H1 (cell line): ENCODE measurements at places on chromosomes 11 and 22.

GRCh38 chr11:110486156-110486555, 56.4 kb downstream of the FDX1 start:
- H3K4me1 ChIP-seq: no peaks in the 10 kb centered on the region
- H3K27me3 ChIP-seq: no peaks in the 10 kb centered on the region
- H3K4me3 ChIP-seq: no peak overlapping the region
- DNase-seq: no peak
- no peaks in the 10 kb centered on the region for H3K36me3 ChIP-seq
- H3K27ac ChIP-seq: no peak overlapping the region

GRCh38 chr11:78916759-78917158, 342.1 kb upstream of the NARS2 start:
- H3K36me3 ChIP-seq: no peaks in the 10 kb centered on the region
- no peak overlapping the region for H3K27ac ChIP-seq
- H3K27me3 ChIP-seq: no peaks in the 10 kb centered on the region
- H3K4me3 ChIP-seq: no peak overlapping the region

DNA sequence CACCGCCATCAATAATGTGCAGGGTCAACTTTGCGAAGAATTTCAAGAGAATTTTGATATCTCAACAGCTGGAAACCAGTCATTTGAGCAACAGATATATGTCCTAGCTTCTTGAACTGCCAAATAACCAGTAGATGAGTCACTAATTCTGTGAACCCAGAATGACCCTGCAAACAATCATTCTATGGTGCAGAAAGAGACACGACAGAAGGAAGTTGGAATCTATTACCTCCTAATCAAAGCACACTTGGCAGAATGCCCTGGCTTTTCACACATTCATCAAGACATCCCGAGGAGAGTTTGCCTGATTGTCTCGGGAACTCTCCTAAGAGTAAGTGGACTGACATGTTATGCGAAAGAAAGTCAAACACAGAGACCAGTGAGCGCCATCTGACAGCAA, 621.1 kb downstream of the OPCML start:
- no peaks in the 10 kb centered on the region for H3K27me3 ChIP-seq
- H3K27ac ChIP-seq: no peak overlapping the region
- H3K4me1 ChIP-seq: no peaks in the 10 kb centered on the region
- H3K36me3 ChIP-seq: no peaks in the 10 kb centered on the region
- DNase-seq: no peak
- no peak overlapping the region for H3K4me3 ChIP-seq

DNA sequence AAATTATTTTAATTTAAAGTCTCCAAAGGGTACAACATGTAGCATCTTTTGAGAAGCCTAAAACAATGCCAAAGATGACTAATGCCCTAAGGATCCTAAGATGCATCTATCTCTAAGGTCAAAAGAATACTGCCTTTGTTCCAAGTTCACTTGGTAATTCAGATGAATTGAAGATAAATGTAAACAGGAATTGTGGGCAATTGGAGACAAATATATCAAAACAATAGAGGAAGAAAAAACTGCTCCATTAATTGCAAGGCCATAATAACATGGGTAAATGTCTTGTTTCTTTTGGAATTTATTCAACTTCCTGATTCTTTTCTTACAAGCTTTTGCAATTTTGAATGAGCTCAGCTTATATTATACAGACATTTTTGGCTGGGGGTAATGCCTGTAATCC, 338.6 kb downstream of the TTC28 start:
- no peak overlapping the region for H3K27ac ChIP-seq
- no peaks in the 10 kb centered on the region for H3K36me3 ChIP-seq
- no peak overlapping the region for H3K4me3 ChIP-seq
- no peaks in the 10 kb centered on the region for H3K27me3 ChIP-seq
- H3K4me1 ChIP-seq: no peaks in the 10 kb centered on the region
- DNase-seq: no peak

GRCh38 chr11:108985945-108986279, 321.0 kb downstream of the DDX10 start:
- no peaks in the 10 kb centered on the region for H3K36me3 ChIP-seq
- H3K4me3 ChIP-seq: no peak overlapping the region
- H3K27me3 ChIP-seq: no peaks in the 10 kb centered on the region
- H3K4me1 ChIP-seq: 0 out of 2 replicates have a peak, but pooled peaks cover 2% of the 10 kb centered on the region

GRCh38 chr11:19919050-19919561, 206.5 kb downstream of the NAV2 start:
- H3K27ac ChIP-seq: no peak overlapping the region; the same call in 1 of the 2 replicates
- no peak overlapping the region for H3K4me3 ChIP-seq
- H3K27me3 ChIP-seq: no peaks in the 10 kb centered on the region
- no peak for DNase-seq

GRCh38 chr22:50715776-50716175, 22.2 kb upstream of the ACR start:
- no peak overlapping the region for H3K27ac ChIP-seq
- no peak for DNase-seq
- no peak overlapping the region for H3K4me3 ChIP-seq
- H3K27me3 ChIP-seq: peaks cover 22% of the 10 kb centered on the region

GRCh38 chr11:107961480-107961879, 33.2 kb downstream of the RAB39A start:
- no peaks in the 10 kb centered on the region for H3K4me1 ChIP-seq
- DNase-seq: no peak
- no peak overlapping the region for H3K27ac ChIP-seq
- peaks cover 1% of the 10 kb centered on the region for H3K27me3 ChIP-seq
- H3K4me3 ChIP-seq: no peak overlapping the region
- H3K36me3 ChIP-seq: no peaks in the 10 kb centered on the region

- peak; percentile 78 for DNase-seq
- no peak overlapping the region for H3K27ac ChIP-seq
- no peaks in the 10 kb centered on the region for H3K4me1 ChIP-seq
These were observed 2.8 kb upstream of the BARX2 start for GRCh38 chr11:129372609-129373488.

DNA sequence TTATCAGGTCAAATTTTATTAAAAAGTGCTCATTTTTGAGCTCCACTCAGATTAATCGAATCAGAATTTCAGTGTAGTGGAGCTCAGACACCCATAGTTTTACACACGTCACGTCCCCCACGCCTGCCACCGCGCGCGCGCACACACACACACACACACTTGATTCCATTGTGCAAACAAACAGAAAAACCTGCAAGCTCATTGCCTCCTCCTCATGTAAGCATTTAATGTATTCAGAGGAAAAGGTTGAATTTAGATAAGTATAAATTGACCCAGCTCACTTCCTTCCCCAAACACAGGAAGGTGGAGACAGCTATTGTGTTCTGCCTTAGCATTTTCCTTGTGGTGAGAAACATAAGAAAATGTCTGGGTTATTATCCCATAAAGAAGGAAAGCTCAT, 336.7 kb downstream of the LUZP2 start:
- H3K27me3 ChIP-seq: no peaks in the 10 kb centered on the region
- H3K4me3 ChIP-seq: no peak overlapping the region
- 0 out of 2 replicates have a peak, but pooled peaks cover 3% of the 10 kb centered on the region for H3K4me1 ChIP-seq
- DNase-seq: no peak

- no peaks in the 10 kb centered on the region for H3K27me3 ChIP-seq
- H3K4me1 ChIP-seq: no peaks in the 10 kb centered on the region
- H3K27ac ChIP-seq: no peak overlapping the region
These were observed 20.9 kb downstream of the ACAT1 start for GRCh38 chr11:108142304-108142703.

DNA sequence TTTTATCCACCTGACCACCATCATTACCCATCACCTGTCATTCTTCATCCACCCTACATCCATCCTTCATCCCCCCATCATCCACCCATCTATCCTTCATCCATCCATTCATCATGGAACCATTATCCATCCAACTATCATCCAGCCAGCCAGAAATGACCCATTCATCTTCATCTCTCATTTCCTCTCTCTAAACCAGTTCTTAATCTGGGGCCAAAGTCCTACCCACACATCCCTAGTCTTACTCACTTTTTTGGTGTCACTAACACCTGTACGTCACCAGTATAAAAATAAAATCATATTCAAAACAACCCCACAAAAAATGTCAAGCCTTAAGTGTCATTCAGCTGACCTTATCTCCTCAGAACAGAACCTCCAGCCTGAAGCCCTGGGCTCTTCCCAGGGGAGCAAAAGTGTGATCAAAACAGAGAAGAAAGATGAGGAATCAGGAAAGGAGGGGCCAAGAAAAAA, 12.3 kb downstream of the SPI1 start:
- H3K27me3 ChIP-seq: no peaks in the 10 kb centered on the region
- H3K36me3 ChIP-seq: no peaks in the 10 kb centered on the region
- no peaks in the 10 kb centered on the region for H3K4me1 ChIP-seq
- H3K27ac ChIP-seq: no peak overlapping the region
